ENCODE measurements at places on chromosomes 16 and 17. TPM values are rescaled to one million over a fixed set of nuclear protein-coding genes. Genes with fewer than 3 reads are reported as not detected.

DNA sequence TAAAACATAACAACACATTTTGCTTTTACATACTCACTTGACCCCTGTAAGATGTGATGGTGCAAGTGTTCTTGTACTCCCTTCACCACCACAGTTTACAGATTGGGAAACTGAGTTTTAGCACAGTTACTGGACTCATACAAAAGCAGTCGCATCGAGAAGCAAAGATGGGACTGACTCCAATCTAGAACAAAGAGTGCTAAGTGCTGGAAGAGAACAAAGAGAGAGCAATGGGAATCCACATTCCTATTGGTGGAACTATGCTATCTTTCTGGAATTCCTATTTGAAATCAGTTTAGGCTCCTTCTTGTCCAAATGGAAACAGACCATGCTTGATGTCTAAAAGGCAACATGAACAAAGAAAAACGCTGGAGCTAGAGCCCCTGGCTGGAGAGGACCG, 9.1 kb downstream of the TOM1L2 start:
- no peak for DNase-seq
- H3K36me3 ChIP-seq, result peaks cover 10% of the 10 kb centered on the region
- H3K4me1 ChIP-seq, result peaks cover 59% of the 10 kb centered on the region
- no peaks in the 10 kb centered on the region for H3K27me3 ChIP-seq

Gene KCTD13
- total RNA-seq, result 49.7 TPM

DNA sequence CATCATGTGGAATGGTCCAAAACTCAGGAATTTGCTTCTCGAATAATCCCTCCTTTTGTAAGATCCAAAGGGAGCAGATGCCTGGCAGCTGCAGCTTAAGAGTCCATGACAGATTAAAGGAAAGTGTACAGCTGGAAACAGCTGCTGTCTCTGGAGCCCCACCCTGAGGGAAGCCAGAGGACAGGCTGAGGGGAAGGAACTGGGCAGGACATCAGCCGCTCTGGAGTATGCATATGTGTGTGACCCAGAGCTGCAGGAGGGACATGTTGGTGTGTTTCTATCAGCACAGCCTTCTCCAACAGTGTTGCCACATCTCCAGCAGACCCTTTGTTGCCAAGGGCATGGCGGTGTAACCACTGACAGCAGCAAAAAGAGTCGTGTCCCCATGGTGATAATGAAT, 46.2 kb downstream of the CYB561 start:
- peaks cover 3% of the 10 kb centered on the region for H3K4me1 ChIP-seq
- DNase-seq, result no peak
- H3K27ac ChIP-seq, result no peak overlapping the region
- peaks cover 1% of the 10 kb centered on the region for H3K36me3 ChIP-seq
- H3K27me3 ChIP-seq, result no peaks in the 10 kb centered on the region

DNA sequence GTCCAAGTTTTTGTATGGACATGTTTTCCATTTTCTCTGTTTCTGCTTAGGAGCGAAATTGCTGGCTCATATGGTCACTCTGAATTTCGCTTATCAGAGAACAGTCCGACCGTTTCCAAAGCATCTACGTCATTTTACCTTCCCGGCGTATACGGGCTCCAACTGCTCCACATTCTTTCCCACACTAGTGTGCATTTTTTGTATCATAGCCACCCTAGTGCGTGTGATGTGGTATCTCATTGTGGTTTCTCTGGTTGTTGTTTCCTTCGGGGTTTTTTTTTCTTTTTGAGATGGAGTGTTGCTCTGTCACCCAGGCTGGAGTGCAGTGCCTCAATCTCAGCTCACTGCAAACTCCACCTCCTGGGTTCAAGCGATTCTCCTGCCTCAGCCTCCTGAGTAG, 31.0 kb upstream of the BHLHA9 start:
- peak overlapping the region; percentile 25 for H3K4me3 ChIP-seq
- H3K27ac ChIP-seq, result peak overlapping the region; percentile 34
- H3K36me3 ChIP-seq, result no peaks in the 10 kb centered on the region
- H3K27me3 ChIP-seq, result peaks cover 38% of the 10 kb centered on the region
- peaks cover 11% of the 10 kb centered on the region for H3K4me1 ChIP-seq

GRCh38 chr16:794853-795466, 5.6 kb downstream of the GNG13 start:
- H3K36me3 ChIP-seq, result peaks cover 16% of the 10 kb centered on the region
- H3K4me3 ChIP-seq, result no peak overlapping the region
- DNase-seq, result no peak
- peaks cover 5% of the 10 kb centered on the region for H3K4me1 ChIP-seq
- peaks cover 3% of the 10 kb centered on the region for H3K27me3 ChIP-seq
- H3K27ac ChIP-seq, result no peak overlapping the region

GRCh38 chr16:9366048-9366969, 274.9 kb downstream of the HAPSTR1 start:
- no peaks in the 10 kb centered on the region for H3K27me3 ChIP-seq
- H3K4me1 ChIP-seq, result no peaks in the 10 kb centered on the region
- DNase-seq, result no peak
- H3K36me3 ChIP-seq, result no peaks in the 10 kb centered on the region

Gene CEP295NL
- total RNA-seq, result not detected

Gene FADS6
- total RNA-seq, result not detected

Data from activated naive CD8-positive, alpha-beta T cell treated with anti-CD3 and anti-CD28 coated beads, Interleukin-2, amount 10 ng/mL, durations not matched to agents 7 days and 5 days (primary cell).